Hepatocyte (in vitro differentiated cells): ENCODE measurements at places on chromosomes 3 and 15.

- DNase-seq: no peak
- no peaks in the 10 kb centered on the region for H3K27me3 ChIP-seq
- peak overlapping the region; percentile 49 for H3K27ac ChIP-seq
- H3K4me3 ChIP-seq: no peak overlapping the region
- H3K36me3 ChIP-seq: no peaks in the 10 kb centered on the region
Measured at GRCh38 chr3:172135820-172136219, 96.4 kb downstream of the FNDC3B start.

DNA sequence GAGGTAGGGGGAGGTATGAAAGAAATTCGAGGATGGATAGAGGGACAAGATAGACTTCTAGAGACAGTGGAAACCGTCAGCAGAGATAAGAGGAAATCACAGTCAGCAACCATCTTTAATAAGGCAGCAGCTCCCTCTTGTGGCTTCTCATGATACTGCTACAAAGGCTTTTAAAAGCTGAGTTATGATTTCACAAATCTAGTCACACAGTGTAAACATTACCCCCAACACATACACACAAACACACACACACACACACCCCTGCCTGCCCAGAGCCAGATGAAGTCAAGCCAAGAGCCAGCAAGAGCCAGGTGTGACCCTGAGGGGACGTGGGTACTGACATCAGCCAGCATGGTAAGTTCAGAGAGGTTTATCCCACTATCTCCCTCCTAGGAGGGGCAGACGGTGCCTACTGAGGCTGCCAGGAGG, 18.9 kb upstream of the TGM5 start:
- no peak overlapping the region for H3K4me3 ChIP-seq
- peaks cover 9% of the 10 kb centered on the region for H3K27me3 ChIP-seq
- H3K27ac ChIP-seq: no peak overlapping the region
- no peaks in the 10 kb centered on the region for H3K36me3 ChIP-seq
- DNase-seq: peak; percentile 84

DNA sequence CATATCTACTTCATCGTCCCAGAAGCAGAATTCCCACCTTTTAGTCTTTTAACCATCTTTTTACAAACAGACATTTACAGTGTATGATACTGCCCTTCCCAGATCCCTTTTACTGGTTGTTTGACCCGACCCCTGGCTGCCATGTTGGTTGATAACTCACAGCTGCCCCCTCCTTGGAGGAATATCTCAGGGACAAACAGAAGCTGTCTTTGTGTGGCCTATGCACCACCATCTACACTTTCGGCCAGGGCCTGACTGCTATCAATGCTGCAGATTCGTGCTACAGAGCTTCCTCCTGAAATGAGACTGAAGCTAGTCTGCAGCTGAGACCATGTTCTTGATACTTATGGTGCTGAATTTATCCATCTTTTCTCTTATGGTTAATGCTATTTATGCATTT, 6.6 kb upstream of the POLQ start:
- H3K4me3 ChIP-seq: no peak overlapping the region
- no peak overlapping the region for H3K27ac ChIP-seq
- no peaks in the 10 kb centered on the region for H3K4me1 ChIP-seq
- no peaks in the 10 kb centered on the region for H3K27me3 ChIP-seq
- no peak for DNase-seq
- no peaks in the 10 kb centered on the region for H3K36me3 ChIP-seq

DNA sequence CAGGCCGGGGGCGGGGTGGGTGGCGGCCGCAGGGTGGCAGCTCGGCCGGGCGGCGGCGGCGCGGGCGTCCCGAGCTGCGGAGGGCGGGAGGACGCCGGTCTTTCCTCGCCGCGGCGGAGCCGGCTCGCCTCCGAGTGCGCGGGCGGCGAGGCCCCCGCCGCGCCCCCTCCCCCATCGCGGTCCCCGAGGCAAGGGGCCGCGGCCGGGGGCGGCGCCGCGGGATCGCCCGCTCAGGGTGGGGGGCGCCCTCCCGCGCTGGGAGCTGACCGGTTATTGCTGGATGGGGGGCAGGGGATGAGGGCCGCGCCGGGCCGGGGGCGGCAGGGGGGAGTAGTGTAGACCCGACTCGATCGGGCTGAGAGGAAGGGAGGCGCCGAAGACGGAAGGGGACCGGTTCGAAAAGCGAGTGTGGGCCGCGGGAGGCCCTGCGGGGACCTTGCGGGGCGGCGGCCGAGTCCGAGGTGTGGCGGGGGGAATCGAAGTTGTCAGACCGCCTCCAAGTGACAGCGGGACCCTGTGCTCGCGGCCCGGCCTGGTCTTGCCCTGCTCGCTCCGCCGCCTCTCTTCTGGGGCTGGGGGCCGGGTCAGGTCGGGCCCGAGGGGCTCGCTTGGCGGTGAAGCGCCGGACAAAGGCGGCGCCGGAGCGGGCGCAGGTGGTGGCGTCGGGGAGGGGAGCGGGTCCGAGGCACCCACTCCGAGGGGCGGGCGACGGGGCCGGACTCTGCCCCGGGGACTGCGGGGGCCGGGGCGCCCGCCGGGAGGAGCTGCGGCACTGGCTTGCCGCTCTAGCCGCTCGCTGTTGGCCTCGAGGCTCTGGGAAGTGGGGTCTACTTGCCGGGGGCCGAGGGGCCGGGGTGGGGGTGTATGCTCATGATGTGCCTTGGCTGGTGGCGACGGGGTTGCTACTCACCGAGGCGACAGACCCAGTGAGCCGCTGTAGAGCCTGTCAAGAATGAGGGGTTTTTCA, 1.1 kb downstream of the BAHD1 start:
- H3K4me3 ChIP-seq: peak overlapping the region; percentile 94
- H3K36me3 ChIP-seq: no peaks in the 10 kb centered on the region
- H3K27me3 ChIP-seq: peaks cover 11% of the 10 kb centered on the region
- DNase-seq: peak; percentile 77

DNA sequence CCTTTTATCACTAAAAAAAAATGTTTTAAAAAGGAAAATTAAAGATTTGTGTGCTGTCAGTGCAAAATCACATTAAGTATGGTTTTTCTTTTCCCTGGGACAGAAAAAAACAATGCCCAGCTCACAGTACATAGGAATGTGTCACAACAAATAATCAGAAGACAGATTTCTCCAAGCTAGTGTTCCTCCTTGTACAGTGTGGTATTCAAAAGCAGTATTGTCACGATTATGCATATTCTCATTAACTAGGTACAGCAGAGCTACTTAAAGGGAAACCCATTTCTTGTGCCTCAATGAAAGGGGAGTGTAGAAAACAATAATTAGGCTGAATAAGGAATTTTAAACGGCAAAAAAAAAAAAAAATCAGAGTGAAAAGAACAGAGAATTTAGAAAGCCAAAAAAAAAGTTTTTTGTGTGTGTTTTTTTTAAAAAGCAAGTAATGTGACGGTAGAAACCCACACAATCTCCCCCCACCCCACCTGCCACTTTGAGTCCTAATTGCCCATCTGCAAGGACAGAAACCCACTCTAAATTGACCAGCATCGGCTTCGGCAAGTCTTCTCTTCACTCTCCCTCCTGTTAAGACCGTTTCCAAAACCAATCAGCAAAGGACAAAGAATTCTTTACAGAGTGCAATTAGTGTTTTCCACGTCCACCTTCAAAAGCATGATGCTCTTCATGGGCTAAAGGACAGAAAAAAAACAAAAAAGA, 41.0 kb downstream of the EIF4E3 start:
- DNase-seq: no peak
- H3K27ac ChIP-seq: no peak overlapping the region
- no peak overlapping the region for H3K4me3 ChIP-seq
- H3K4me1 ChIP-seq: peaks cover 21% of the 10 kb centered on the region

- no peak for DNase-seq
- H3K27ac ChIP-seq: no peak overlapping the region
- no peaks in the 10 kb centered on the region for H3K36me3 ChIP-seq
- no peaks in the 10 kb centered on the region for H3K4me1 ChIP-seq
- no peaks in the 10 kb centered on the region for H3K27me3 ChIP-seq
Measured at GRCh38 chr15:60830479-60830878, 351.5 kb upstream of the ICE2 start.

DNA sequence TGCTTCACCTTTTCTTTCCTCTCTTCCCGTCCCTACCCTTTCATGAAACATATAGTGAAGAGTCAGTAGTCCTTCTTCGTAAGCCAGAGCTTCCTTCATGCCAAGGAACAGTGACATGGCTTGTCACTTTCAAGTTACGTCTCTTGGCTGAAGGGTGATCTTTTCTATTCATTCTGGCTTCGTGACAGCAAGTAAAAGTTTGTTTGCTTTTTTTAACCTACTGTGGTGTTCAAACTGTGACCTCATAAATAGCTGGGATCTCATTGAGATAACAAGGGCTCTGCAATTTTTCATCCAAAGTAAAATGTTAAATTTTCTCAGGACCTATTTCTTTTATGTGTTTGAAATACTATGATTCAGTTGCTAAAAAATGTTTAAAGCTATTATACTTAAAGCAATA, 10.5 kb downstream of the CDIN1 start:
- no peak overlapping the region for H3K4me3 ChIP-seq
- no peaks in the 10 kb centered on the region for H3K36me3 ChIP-seq
- H3K4me1 ChIP-seq: no peaks in the 10 kb centered on the region

DNA sequence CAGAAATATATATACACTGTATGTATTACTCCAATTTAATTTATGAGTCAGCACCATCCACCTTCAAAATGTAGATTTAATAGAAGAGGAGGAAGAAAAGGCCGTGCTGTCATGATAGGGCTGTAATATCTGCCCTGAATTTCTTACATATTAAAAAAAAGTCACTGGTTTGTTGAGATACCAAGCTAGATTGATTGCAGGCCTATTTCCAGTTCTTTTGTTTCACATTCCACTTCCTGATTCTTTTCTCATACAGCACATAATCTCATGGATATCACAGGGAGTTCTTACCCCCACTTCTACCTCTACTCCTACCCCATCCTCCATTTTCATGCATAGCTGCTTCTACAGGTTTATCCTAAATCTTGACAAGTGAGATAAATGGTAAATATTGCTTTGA, 290.3 kb downstream of the ZBTB20 start:
- H3K4me3 ChIP-seq: no peak overlapping the region
- H3K4me1 ChIP-seq: no peaks in the 10 kb centered on the region
- no peaks in the 10 kb centered on the region for H3K36me3 ChIP-seq
- no peak for DNase-seq
- no peaks in the 10 kb centered on the region for H3K27me3 ChIP-seq

DNA sequence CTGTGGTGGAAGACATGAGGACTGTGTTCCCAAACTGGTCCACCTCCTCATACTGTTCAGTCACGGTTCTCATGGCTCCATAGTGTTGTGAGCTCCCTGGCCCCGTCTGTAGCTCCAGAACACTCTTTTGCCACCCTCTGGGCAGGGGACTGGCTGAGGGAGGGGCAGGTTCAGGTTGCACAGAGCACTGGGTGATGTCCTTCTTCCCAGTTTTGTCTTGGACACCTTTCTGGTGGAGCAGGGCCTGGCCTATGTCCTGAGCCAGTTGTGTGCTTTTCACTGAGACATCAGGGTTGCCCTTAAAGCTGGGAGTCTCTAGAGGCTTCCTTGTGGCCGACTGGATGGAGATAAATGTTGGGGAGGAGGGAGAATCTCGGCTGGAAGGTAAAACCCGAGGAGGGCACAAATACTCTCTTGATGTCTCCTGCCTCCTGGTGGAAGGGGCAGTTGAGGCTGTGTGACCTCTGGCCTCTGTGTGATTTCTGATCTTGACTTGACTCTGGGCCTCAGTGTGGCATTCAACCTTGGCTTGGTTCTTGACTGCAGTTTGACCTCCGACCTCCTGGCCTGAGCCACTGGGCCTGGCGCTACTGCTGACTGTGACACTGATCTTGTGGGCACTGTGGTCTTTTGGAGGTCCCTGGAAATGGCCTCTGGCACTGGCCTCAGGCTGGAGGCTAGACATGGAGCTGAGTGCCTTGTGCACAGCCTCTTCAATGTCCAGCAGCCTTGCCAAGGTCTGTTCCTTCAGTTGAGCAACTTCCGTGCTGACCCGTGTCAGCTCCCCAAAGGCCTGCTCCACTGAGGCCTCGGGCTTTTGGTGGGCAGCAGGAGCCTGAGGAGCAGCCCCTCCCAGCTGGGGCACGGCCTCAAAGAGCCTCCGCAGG, 8.1 kb downstream of the XIRP1 start:
- peaks cover 11% of the 10 kb centered on the region for H3K4me1 ChIP-seq
- no peaks in the 10 kb centered on the region for H3K36me3 ChIP-seq
- no peak overlapping the region for H3K4me3 ChIP-seq
- DNase-seq: no peak

DNA sequence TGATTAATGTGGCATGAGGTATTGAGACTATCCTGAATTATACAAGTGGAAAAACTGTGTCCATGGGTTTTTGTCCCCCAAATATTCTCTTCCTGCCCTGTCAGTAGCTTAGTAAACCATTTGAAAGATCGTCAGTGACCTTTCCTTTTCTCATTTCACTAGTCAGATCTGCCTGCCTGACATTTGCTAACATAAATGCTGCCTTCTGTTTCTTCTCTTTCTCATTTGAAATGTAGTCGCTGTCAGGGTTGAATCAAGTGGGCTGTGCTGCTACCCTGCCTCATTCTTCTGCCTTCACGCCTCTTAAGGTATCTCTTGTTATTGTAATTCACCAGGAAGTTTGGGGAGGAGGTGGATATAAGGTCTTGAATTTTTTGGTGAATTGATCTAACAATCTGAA, 67.5 kb downstream of the LRCH3 start:
- H3K27me3 ChIP-seq: no peaks in the 10 kb centered on the region
- H3K4me1 ChIP-seq: no peaks in the 10 kb centered on the region
- no peak for DNase-seq
- H3K4me3 ChIP-seq: no peak overlapping the region
- peaks cover 5% of the 10 kb centered on the region for H3K36me3 ChIP-seq

GRCh38 chr15:47717036-47717612, at the start of gene SEMA6D:
Gene SEMA6D (plus strand): TSS chr15:47717505. CDS start chr15:47759799, 42,294 bp downstream.
- H3K36me3 ChIP-seq: no peaks in the 10 kb centered on the region
- peaks cover 8% of the 10 kb centered on the region for H3K4me1 ChIP-seq
- DNase-seq: peak; percentile 84
- peak within 1 kb of the TSS; percentile 77 for H3K27ac ChIP-seq

GRCh38 chr3:177561769-177562392, 364.6 kb upstream of the TBL1XR1 start:
- no peak for DNase-seq
- no peaks in the 10 kb centered on the region for H3K27me3 ChIP-seq
- H3K4me1 ChIP-seq: no peaks in the 10 kb centered on the region
- H3K27ac ChIP-seq: no peak overlapping the region
- H3K36me3 ChIP-seq: no peaks in the 10 kb centered on the region

- no peak overlapping the region for H3K4me3 ChIP-seq
- no peak overlapping the region for H3K27ac ChIP-seq
- DNase-seq: no peak
- H3K4me1 ChIP-seq: peaks cover 12% of the 10 kb centered on the region
Measured at GRCh38 chr15:59178151-59178695, 28.4 kb upstream of the LDHAL6B start.

- no peak for DNase-seq
- H3K27me3 ChIP-seq: no peaks in the 10 kb centered on the region
- no peaks in the 10 kb centered on the region for H3K36me3 ChIP-seq
- H3K4me3 ChIP-seq: no peak overlapping the region
- no peaks in the 10 kb centered on the region for H3K4me1 ChIP-seq
Measured at GRCh38 chr15:47203993-47204392, 513.3 kb upstream of the SEMA6D start.

GRCh38 chr3:127491909-127492308, 98.6 kb downstream of the TPRA1 start:
- H3K27ac ChIP-seq: no peak overlapping the region
- no peak overlapping the region for H3K4me3 ChIP-seq
- H3K36me3 ChIP-seq: no peaks in the 10 kb centered on the region

- no peaks in the 10 kb centered on the region for H3K27me3 ChIP-seq
- H3K27ac ChIP-seq: peak overlapping the region; percentile 67
Measured at GRCh38 chr3:192902549-192902948, 15.1 kb downstream of the MB21D2 start.
